ENCODE measurements at places on chromosomes 12 and 14. TPM values are rescaled to one million over a fixed set of nuclear protein-coding genes. Genes with fewer than 3 reads are reported as not detected.

GRCh38 chr12:57230381-57231155, 1.1 kb downstream of the SHMT2 start:
- DNase-seq = no peak
- peaks cover 35% of the 10 kb centered on the region for H3K36me3 ChIP-seq
- peaks cover 5% of the 10 kb centered on the region for H3K27me3 ChIP-seq

DNA sequence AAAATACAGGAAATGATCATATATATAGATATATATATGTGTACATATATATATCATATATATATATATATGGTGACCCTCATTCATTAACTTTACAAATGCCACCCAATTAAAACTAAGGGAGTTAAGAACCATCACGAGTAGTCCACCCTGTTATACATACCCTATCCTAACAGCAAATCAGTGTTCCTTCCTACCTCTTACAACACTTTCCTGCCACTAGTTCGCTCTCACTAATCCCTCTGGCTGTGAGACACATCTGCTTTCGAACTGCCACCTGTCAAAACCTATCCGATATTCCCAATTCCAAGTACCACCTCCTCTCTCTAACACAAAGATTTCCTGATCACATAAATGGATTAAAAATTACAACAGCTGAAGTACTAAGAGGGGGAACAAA, 100.5 kb downstream of the EEA1 start:
- H3K4me3 ChIP-seq = no peak overlapping the region
- peaks cover 13% of the 10 kb centered on the region for H3K36me3 ChIP-seq
- no peaks in the 10 kb centered on the region for H3K4me1 ChIP-seq
- no peak for DNase-seq

DNA sequence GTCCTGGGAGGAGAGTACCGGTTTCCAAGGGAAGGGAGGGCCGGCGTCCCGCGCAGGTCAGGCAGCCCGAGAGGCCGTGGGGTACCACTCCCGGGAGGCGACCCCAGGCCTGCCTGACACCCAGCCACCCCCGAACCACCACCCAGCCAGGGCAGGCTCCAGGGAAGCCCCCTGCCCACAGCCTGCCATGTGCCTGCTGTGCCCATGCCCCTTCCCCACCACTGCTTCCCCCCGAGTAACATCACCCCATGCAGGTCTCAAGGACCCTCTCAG, 2.3 kb downstream of the NUDT14 start:
- peak; percentile 76 for DNase-seq
- no peaks in the 10 kb centered on the region for H3K27me3 ChIP-seq
- peaks cover 43% of the 10 kb centered on the region for H3K4me1 ChIP-seq
- no peak overlapping the region for H3K4me3 ChIP-seq
- no peaks in the 10 kb centered on the region for H3K36me3 ChIP-seq

DNA sequence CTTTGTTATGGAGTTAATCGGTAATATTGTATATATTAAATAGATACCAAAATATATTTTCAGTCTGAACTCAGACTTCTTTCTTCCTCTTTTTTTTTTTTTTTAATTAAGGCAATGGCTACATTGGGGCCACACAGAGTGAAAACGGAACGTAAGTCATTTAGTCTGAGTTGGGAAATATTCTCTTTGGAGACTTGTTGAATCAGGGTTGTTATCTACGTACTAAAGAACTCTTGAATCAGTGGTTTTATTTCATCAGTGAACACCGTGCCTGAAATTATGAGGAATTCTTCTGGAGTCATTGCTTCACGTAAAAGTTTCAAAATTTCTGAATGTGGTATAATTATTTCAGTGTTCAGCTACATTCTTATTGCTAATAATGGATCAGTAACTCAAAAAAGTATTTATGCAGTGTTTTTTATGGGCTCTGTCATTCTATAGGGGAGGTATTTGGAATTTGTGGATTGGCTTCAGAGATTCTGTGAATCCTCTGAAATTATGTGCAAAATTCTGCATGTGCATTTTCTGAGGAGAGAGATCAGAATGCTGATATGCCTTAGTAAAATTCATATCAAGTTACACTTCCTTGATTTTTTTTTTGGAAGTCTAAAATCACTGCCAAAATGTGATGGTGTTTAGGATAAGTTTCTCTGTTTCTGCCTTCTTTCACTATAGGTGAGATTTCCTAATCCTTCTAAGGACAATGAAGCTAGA, 39.6 kb downstream of the BRMS1L start:
- H3K4me1 ChIP-seq = no peaks in the 10 kb centered on the region
- no peaks in the 10 kb centered on the region for H3K36me3 ChIP-seq
- H3K27me3 ChIP-seq = no peaks in the 10 kb centered on the region

GRCh38 chr14:73180385-73180805, 44.1 kb downstream of the PSEN1 start:
- H3K36me3 ChIP-seq = no peaks in the 10 kb centered on the region
- DNase-seq = no peak
- no peak overlapping the region for H3K4me3 ChIP-seq
- H3K27ac ChIP-seq = peak overlapping the region; percentile 86

DNA sequence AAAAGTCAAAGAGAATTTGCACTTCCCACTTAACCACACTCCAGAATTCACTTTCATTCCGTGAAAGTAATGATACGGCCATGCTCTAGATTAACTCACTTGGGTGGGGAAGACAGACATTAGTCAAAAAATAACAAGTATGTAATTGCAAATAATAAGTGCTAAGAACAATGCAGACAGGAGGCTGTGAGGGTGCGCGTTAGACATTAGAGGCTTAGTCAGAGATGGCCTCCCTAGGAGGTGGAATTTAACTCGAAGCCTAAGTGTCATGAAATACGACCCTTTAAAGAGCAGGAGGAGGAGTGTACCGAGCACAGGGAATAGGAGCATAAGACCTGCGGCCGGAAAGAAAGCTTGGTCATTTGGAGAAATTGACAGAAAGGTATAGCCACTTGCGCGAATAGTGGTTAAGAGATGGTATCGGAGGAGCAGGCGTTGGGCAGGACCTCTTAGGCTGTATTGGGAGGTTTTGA, 628 bp downstream of the SNRPF start:
- no peak for DNase-seq
- H3K27ac ChIP-seq = peak overlapping the region; percentile 82
- peak overlapping the region; percentile 91 for H3K4me3 ChIP-seq
- H3K4me1 ChIP-seq = peaks cover 17% of the 10 kb centered on the region
- peaks cover 28% of the 10 kb centered on the region for H3K36me3 ChIP-seq

- no peaks in the 10 kb centered on the region for H3K27me3 ChIP-seq
- DNase-seq = peak; percentile 23
- no peaks in the 10 kb centered on the region for H3K36me3 ChIP-seq
- no peaks in the 10 kb centered on the region for H3K4me1 ChIP-seq
- no peak overlapping the region for H3K4me3 ChIP-seq
- H3K27ac ChIP-seq = no peak overlapping the region
Measured at GRCh38 chr12:77685112-77685511, 145.6 kb upstream of the NAV3 start.

DNA sequence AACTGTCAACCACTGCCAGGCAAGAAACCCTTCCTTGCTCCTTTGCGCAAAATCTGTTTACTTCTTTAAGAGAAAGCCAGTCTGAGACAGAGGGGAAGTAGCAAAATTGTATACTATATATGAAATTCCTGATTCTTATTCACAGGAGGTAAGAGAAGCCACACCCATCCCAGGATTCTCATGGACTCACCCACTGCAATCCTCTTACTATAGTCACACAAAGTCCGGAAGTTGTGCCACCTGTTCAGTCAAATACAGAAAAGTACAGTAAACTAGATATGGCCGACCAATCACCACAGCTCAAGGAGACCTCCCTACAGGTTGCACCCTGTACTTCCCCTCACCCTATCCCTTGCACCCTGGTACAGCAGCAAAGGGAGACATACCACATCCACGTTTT, 2.9 kb downstream of the PRMT5 start:
- H3K36me3 ChIP-seq = peaks cover 48% of the 10 kb centered on the region
- no peak overlapping the region for H3K27ac ChIP-seq
- no peaks in the 10 kb centered on the region for H3K27me3 ChIP-seq
- DNase-seq = no peak
- no peak overlapping the region for H3K4me3 ChIP-seq
- peaks cover 10% of the 10 kb centered on the region for H3K4me1 ChIP-seq

GRCh38 chr14:24920265-24921075, 129.5 kb downstream of the STXBP6 start:
- no peak for DNase-seq
- H3K4me3 ChIP-seq = no peak overlapping the region
- H3K4me1 ChIP-seq = peaks cover 16% of the 10 kb centered on the region
- H3K27ac ChIP-seq = no peak overlapping the region
- no peaks in the 10 kb centered on the region for H3K36me3 ChIP-seq

DNA sequence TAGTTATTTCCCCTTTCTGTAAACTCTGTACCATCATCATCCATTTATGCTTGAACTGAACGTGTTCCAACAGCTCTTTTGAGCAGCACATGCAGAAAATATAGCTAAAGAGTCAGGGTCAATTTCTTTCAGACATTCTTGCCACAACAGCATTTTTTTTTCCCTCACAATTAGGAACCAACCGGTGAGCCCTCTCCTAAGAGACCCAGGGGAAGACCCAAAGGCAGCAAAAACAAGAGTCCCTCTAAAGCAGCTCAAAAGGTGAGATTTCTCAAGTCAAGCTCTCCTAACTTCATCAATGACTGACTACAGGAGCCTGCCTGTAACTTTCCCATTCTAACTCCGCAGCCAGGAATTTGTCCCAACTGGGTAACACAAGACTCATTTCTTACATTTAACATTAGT, 3.5 kb downstream of the HMGA2 start:
- peaks cover 32% of the 10 kb centered on the region for H3K4me1 ChIP-seq
- no peak overlapping the region for H3K4me3 ChIP-seq
- H3K27me3 ChIP-seq = no peaks in the 10 kb centered on the region

DNA sequence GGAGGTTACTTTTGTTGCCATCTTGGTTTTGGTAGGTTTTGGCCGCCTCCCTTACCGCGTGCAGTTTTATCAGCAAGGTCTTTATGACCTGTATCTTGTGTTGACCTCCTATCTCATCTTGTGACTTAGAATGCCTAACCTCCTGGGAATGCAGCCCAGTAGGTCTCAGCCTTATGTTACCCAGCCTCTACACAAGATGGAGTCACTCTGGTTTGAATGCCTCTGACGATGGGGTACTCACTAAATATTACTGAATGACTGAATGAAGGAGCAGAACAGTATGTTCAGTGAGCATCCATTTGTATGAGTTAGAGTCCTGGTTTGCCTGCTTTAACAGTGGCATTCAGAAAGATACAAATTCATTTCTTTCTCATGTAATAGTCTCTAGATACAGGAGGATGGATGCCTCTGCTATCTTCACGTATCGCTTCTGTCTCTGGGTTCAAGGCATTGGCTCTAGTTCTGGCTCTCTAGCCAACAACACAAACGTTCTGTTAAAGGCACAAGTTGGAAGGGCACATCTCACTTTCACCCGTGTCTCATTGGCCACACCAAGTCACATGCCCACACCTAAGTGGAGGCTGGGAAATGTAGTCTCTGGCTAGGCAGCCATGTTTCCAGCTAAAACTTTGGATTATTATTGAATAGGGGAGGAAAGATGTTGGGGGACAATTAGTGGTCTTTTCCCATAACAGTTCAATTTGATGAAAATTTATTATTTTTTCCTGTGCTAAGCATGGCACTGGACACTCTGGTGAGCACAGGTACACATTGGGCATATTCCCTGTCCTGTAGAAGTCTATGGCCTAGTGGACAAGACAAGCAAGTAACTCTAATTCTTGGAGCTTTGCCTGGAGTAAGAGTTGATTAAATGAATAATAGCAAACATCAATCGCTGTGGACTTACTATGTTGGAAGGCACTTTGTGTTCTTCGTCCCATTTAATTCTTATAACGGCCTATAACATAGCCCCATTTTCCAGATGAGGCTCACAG, 75.2 kb upstream of the RPH3A start:
- no peak overlapping the region for H3K4me3 ChIP-seq
- no peaks in the 10 kb centered on the region for H3K27me3 ChIP-seq
- H3K27ac ChIP-seq = no peak overlapping the region
- H3K4me1 ChIP-seq = no peaks in the 10 kb centered on the region

DNA sequence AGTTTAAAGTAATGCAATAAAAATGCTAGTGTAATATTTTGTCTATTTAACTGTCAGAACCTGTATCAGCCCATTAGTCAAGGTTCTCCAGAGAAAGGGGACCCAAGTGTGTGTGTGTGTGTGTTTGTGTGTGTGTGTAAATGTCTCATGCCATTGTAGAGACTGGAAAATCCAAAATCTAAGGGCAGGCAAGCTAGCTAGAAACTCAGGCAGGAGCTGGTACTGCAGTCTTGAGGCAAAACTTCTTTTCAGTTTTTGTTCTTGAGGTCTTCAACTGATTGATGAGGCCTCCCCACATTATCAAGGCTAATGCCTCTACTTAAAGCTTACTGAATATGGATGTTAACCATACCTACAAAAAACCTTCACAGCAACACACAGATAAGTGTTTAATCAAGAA, 126.7 kb downstream of the PRKD1 start:
- no peak overlapping the region for H3K4me3 ChIP-seq
- no peak for DNase-seq
- H3K27ac ChIP-seq = no peak overlapping the region
- peaks cover 7% of the 10 kb centered on the region for H3K4me1 ChIP-seq
- no peaks in the 10 kb centered on the region for H3K36me3 ChIP-seq
- H3K27me3 ChIP-seq = no peaks in the 10 kb centered on the region

DNA sequence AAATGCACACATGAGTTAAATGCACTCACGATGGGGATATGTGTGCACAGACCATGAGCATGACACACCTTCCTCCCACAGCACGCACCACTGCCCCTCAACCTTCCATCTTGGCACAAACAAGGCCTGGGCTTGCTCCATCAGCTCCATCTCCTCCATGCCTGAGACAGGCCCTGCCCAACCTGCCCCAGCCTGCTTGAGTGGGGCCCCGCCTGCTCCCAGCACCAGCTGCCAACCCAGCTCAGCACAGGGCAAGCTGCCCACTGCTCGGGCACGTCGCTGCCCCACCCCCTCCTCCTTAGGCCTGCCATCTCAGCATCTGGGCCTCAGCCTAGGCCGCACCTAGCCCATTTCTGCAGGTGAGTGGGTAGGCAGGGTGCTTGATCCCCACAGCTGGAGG, 27.6 kb upstream of the KRT78 start:
- H3K27me3 ChIP-seq = no peaks in the 10 kb centered on the region
- peaks cover 20% of the 10 kb centered on the region for H3K4me1 ChIP-seq
- no peak overlapping the region for H3K4me3 ChIP-seq
- no peaks in the 10 kb centered on the region for H3K36me3 ChIP-seq

The HPD gene
- 7.3 TPM for total RNA-seq

The SEL1L gene
- total RNA-seq = 81.6 TPM

The LUM gene
- 51.3 TPM for total RNA-seq

The SLC24A4 gene
- total RNA-seq = 2.1 TPM

The KRT77 gene
- total RNA-seq = not detected

The VWF gene
- 359 TPM for total RNA-seq
